ENCODE measurements at places on chromosomes 2 and 18. TPM values are rescaled to one million over a fixed set of nuclear protein-coding genes. Genes with fewer than 3 reads are reported as not detected.

RNF125 gene
- 0.13 TPM for total RNA-seq

UGT1A5 gene
- total RNA-seq: not detected

INHBB gene
- 0.12 TPM for total RNA-seq

FAM110C gene
- under 0.01 TPM for total RNA-seq

MC2R gene
- not detected for total RNA-seq

Measured in aortic smooth muscle cell (primary cell).